ENCODE measurements at places on chromosomes 2 and 18.

GRCh38 chr2:235606004-235606715, 112.3 kb downstream of the AGAP1 start:
- no peak for DNase-seq

- no peak for DNase-seq
Measured at GRCh38 chr18:79413901-79414300, 18.2 kb downstream of the NFATC1 start.

DNA sequence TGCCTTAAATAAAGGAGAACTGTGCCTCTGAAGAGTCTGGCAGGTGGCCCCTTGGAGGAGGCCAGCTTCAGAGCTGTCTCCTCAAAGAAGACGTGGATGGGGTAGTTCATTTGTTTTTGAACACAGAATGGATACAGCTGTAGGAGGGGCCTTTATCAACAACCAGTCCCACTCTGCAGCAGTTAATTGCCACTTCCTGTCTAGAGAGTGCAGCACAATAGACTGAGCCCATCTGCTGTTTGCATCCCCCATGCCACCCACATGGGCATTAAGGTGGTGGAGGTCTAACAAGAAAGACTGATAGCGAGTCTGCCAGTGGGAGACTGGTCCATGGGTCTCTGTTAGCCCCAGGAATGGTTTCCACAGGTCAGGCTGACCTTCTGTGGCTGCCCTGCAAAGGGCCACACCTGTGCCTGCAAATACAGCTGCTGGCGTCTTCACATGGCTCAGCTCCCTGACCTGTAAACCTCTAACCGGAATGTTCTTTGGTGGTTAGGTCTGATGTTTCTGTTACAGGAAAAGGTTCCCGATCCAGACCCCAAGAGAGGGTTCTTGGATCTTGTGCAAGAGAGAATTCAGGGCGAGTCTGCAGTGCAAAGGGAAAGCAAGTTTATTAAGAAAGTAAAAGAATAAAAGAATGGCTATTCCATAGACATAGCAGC, 153.3 kb upstream of the ITGA6 start:
- DNase-seq: no peak

DNA sequence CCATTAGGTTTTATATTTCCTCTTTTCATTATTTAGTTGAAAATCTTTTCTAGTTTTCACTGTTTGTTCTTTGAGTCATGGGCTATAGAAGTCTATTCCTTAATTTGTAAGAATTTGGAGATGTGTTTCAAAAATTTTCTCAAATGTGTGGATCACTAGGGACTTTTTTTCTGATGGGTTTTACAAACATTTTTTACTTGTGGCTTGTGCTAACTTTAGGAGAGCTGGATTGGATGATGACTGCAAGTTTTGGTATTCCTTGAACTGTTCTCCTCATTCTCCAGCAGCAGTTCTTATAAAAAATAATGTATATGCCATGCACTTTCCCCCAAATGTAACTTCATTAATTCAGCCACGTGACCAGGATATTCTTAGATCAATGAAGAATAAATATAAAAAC, 94.7 kb upstream of the CWC22 start:
- DNase-seq: no peak

DNA sequence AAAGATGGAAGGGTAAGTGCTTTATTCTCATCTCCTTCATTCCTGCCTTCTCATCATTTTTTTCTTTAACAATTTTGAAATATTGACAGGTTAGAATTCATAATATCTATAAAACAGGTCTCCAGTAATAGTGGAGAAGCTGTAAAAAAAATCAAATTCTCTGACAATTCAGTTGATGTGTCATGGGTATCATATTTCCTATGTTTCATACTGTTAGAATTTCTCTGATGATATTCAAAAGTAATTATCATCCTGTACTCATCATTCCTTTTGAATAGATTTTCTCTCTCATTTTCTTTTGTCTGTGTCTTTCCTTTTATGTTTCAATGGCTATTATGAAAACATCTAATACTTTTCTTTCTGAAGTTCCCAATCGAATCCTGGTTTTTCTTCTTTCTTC, 97.7 kb downstream of the CPS1 start:
- DNase-seq: no peak

GRCh38 chr18:56804395-56804794, 153.2 kb downstream of the WDR7 start:
- DNase-seq: no peak

DNA sequence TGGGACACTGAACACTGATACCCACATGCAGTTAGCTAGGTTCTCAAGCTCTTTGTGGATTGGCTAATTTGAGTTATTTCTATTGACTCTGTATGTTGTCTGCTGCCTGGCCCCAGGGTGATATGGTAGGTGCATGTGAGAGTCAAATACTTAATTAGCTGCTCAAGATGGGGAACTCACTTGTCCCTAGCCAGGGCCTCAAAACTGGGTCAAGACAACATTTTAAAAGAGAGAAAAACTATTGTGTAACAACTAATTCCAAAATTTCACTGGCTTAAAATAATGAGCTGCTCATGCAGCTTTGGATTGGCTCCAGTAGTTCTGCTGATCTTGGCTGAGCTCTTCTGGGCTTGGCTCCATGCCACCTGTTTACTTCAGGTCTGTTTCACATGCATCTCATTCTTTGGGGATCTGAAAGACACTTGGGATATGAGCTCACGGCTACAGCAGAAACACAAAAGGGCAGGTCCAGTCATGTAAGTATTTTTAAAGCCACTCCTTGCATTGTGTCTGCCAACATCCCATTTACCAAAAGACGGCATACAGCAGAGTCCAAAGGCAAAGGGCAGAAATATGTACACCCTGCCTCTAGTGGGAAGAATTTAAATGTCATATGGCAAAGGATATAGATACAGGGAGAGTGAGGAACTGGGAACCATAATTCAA, 716.8 kb downstream of the SUCLG1 start:
- DNase-seq: no peak

DNA sequence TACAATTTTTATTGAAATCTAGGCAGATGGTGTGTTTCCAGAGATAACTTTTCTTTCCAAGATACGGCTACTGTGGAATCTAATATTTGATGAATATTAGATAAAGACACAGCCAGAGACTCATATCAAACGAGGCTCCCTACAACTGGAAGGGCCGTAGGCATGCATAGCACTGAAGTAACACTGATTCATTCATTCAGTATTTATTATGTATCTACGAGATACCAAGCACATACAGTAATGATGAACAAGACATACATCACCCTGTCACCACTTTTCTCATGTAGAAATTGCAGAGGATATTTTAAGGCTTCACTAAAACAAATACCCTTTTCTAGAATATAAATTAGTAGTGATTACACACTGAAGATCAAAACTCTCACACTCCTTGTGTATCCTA, 74.5 kb downstream of the KCTD18 start:
- no peak for DNase-seq

- DNase-seq: no peak
Measured at GRCh38 chr2:230019742-230020141, 49.0 kb downstream of the SLC16A14 start.

DNA sequence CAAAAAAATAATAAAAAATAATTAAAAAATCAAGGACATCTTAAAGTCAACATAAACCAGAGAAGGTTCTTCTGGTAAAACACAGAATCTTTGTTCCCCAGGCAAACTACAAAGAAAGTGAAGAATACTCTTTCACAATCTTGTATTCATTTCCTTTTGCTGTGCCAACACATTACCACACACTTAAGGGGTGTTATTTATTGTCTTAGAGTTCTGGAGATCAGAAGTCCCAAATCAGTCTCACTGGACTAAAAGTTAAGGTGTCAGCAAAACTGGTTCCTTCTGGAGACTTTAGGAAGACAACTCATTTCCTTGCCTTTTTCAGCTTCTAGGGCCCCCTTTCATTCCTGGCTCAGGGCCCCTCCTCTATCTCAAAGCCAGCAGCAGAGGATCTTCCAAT, 12.2 kb upstream of the CAB39 start:
- no peak for DNase-seq

- DNase-seq: no peak
Measured at GRCh38 chr2:142586693-142587580, 290.5 kb upstream of the KYNU start.

DNA sequence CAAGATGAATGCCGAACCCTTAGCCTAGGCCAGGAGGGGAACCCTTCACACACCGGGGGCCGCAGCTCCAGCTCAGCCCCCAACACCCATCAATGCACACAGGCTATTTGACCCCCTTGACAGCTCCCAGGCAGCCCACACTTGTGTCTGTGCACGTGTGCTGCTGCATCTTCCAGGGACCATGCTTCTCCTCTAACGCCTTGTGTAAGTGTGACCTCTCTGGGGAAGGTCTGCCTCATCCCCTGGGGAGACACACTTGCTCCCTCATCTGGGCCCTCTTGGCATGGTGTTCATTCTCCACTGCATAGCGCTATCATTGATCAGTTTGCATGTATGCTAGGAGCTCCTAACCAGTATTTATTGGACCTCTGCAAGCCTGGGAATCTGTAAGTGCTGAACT, 120.0 kb upstream of the FHL2 start:
- no peak for DNase-seq

DNA sequence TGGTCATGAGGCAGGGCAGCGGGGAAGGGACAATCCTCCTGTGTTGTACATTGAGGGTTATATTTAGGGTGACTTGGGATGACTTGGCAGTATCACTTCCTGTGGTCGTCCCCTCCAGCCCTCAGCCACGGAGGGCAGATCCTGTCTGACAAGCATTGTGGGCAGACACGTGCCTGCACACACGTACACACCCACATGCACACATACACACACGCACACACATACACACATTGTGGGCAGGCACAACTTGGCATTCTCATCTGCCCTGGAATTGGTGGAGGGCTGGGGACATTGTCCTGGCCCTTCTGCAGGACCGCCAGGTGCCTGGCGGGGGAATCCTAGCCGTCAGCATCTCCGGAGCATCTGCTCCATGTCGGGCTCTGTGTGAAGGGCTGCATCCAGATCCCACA, 47.6 kb downstream of the ODC1 start:
- DNase-seq: no peak

DNA sequence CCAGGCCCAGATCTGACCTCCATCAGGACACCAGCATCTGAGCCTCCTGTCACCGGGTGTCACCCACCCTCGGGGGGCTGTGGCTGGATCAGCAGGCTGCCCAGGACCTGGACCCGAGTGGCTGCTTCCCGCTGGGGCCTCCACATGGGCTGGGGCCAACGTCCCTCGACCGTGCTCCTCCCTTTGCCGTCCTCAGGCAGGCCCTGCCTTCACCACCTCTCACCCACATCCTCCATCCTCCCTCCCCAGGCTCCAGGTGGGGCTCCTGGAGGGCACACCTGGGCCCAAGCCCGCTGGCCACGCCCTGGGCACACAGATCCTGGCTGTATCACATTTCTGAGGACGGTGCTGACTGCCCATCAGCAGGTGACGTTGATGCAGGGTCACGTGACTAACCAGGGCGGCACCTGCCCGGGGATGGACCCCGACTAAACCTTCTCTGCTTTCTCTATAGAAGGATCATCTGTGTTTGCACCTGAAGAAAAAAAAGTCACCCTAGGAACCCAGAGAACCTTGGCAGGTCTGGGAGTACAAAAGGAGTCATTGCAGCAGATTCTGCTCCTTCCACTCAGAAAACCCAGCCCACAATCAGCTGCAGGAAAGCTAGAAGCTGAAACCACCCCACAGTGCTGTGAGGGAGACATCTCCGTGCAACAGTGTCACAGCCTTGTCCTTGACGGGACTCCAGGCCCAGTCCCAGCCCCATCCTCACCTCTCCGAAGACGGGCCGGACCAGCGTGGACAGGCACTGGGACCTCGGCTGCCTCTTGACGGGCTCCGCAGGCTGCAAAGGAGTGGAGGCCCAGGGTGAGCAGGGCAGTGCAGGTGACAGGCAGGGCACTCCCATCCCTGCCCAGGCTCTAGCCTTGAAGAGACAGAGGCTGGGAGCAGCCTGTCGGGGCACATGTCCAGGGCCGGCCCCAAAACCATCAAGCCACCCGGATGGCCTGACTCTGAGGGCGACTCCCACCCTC, 11.2 kb downstream of the STK25 start:
- no peak for DNase-seq

DNA sequence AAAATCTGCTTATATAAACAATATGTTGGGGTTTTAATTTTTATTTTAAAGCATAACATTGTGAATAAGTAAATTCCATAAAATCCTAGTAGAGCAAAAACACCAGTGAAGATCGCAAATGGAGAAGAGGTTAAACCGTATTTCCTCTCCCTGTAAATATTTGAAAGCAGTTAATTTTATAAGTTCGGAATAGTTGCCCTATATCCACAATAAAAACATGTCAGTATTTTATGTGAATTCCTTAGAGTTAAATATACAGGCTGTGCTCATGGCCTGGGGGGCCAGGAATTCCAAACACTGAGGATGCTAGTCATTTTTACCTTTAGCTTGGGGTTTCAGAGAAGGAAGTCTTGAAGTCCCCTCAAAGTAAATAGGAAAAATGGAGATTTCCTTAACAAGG, 135.0 kb downstream of the FIGN start:
- DNase-seq: no peak

DNA sequence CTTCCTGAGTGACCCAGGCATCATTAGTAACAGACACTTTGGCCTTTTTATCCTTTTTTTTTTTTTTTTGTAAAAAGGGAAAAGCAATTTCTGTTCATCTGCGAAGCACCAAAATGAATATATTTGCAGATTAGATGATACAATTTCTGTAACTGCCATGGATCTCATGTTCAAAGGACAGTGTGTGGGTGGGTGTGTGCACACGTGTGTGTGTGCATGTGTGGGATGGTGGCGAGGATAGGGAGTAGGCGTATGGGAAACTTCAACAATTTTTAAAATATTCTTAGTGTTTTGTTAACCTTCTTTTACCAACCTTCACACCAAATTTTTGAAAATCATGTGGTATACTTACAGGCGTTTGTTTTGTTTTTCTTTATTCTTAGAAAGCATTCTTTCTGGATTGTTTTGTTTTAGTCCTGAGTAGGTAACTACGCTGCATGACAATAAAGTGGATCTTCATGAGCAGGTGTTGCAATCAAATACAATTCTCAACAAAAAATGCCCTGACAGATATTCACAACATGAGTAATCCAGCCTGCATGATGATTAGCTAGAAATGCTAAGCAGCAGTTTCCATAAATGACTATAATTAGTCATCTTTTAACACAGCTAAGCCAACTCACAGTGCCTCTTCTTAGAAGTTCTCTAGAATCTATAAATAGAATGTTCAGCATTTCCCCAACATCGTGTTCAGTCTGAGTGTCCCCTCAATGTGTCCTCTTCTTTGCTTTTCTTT, 53.5 kb upstream of the RMDN2 start:
- DNase-seq: no peak

GRCh38 chr2:102366406-102367112, 11.0 kb downstream of the IL18R1 start:
- no peak for DNase-seq

DNA sequence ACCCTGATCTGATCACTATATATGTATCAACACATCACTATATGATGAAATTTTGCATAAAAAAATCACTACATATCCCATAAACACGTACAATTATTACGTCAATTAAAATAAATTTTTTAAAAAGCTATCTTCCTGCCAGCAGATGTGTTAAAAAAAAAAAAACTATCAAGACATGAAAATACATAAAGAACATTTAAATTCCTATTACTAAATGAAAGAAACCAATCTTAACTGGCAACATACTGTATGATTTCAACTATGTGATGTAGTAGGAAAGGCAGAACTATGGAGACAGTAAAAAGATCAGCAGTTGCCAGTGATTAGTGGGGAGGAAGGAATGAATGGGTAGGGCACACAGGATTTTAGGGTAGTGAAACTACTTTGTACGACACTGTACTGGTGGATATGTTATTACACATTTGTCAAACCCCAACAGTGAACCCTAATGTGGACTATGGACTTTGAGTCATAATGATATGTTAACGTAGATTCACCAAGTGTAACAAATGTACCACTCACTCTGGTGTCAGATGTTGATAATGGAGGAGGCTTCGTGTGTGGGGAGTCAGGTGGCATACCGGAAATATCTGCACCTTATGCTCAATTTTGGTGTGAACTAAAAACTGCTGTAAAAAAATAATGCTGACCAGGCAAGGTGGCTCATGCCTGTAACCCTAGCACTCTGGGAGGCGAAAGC, 27.4 kb downstream of the USP34 start:
- no peak for DNase-seq
